Naive thymus-derived CD8-positive, alpha-beta T cell (primary cell): ENCODE measurements at places on chromosomes 16 and 17. TPM values are rescaled to one million over a fixed set of nuclear protein-coding genes. Genes with fewer than 3 reads are reported as not detected.

- peaks cover 2% of the 10 kb centered on the region for H3K27me3 ChIP-seq
- H3K4me3 ChIP-seq, result no peak overlapping the region
- no peaks in the 10 kb centered on the region for H3K36me3 ChIP-seq
Observed at GRCh38 chr16:83852774-83853173, 45.0 kb downstream of the HSBP1 start.

Gene TIMP2
- total RNA-seq, result 7.3 TPM

DNA sequence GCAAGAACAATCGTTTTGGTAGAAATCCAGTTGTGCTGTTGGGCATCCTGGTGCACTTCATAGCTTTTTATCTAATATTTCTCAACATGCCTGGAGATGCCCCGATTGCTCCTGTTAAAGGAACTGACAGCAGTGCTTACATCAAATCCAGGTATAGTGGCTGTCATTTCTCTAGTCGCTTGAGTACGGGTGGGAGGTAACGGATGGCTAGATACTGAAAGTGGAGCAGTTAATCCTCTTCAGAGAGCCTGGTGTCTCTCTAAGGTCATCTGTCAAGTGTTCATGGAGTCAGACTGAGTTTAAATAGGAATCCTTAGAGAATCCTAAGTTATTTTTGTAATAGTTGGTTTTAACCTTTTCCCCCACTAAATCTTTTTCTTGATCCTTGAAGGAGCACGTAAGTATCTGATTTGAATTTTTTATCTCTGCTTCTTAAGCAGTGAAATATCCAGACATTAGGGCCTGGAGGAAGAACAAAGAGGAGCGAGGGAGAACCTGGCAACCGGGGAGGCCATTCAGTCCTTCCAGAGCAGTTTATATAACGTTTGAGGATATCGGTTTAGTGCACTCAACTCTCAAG lies 37.2 kb downstream of the MFSD11 start:
- H3K27ac ChIP-seq, result no peak overlapping the region
- H3K4me1 ChIP-seq, result peaks cover 20% of the 10 kb centered on the region
- DNase-seq, result no peak
- no peaks in the 10 kb centered on the region for H3K27me3 ChIP-seq
- H3K4me3 ChIP-seq, result no peak overlapping the region

- H3K27ac ChIP-seq, result no peak overlapping the region
- peaks cover 13% of the 10 kb centered on the region for H3K27me3 ChIP-seq
- peaks cover 25% of the 10 kb centered on the region for H3K4me1 ChIP-seq
- DNase-seq, result no peak
Observed at GRCh38 chr16:67181346-67181745, 2.4 kb downstream of the MATCAP1 start.

DNA sequence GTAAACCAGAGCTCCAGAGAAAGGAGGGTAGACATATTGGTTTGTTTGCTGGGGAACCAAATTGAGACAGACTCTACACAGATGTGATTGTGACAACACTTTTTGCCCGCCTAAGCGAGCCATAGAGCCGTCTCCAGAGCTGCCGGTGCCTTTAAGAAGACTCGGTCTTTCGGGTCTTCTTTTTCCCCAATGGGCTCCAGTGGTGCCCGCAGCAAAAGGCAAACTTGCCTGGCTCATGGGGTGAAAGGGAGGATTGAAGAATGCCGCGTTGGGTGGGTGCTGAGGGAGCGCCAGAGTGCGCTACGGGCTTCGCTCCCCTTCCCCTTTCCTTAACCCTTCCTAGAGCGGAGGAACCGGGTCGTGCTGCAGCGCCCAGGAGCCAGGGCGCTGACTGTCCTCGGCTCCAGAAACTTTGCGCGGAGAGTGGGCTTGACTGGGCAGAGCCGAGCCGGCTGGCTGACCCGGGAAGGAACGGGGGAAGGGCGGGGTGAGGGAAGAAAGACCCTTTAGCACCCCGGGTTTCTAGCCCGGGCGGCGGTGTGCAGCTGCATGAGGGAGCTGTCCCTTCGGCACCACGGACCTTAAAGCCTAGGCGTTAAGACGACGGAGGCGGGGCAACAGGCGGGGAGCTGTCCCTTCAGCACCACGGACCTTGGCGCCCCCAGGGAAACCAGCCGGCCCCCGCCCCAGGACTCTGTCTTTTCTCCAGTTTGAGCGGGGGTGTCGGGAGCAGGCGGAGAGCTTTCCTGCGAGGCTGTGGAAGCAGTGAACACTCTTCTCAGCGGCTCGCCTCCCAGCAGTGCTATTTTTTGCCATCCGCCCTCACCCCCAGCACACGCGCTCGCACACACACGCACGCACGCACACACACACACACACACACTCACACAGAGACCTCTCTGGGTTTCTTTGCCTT lies at the start of gene CACNG3:
Gene CACNG3 (plus strand): TSS at position 880 of the 916 bp plus-strand sequence. CDS start 420 bp downstream, outside the sequence.
- peaks cover 51% of the 10 kb centered on the region for H3K27me3 ChIP-seq
- H3K4me3 ChIP-seq, result no peak within 1 kb of the TSS
- H3K4me1 ChIP-seq, result peaks cover 6% of the 10 kb centered on the region
- peak; percentile 28 for DNase-seq
- H3K36me3 ChIP-seq, result no peaks in the 10 kb centered on the region

DNA sequence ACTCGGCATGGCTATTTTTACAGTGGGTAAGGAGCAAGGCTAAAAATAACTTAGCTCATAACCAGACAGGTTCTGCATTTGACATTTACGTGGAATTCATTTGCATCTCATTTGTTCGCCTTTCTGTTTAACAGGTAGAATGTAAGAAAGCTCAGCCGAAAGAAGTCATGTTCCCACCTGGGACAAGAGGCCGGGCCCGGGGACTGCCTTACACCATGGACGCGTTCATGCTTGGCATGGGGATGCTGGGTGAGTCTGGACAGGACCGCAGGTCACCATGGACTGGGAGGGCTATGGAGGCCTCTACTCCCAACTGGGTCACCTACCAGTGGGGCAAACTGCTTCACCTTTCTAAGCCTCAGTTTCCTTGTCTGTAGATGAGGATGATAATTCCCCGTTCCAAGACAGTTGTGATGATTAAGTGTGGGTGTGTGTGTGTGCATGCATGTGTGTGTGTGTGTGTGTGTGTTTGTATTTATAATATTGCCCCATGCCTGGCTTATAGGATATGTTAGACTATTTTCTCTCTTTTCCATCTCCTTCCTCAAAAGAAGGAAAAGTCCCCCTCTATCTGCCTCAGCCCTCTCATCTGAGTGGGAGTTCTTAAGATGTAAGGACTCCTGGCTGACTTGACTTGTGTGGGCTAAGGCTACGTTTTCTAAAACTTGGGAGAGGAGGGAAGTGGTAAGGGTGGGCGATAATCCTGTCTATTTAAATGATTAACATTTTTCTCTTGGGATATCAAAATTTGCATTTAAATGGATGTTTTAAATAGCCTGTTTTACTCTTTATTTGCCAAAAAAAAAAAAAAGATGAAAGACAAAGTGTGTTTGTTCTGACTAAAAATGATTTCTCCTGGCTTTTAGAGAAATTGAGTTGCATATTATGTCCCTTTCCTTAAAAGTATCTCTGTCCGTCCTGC lies 129.0 kb downstream of the CCDC182 start:
- H3K27ac ChIP-seq, result peak overlapping the region; percentile 37
- H3K4me3 ChIP-seq, result no peak overlapping the region
- H3K4me1 ChIP-seq, result peaks cover 33% of the 10 kb centered on the region
- DNase-seq, result no peak
- H3K27me3 ChIP-seq, result no peaks in the 10 kb centered on the region

DNA sequence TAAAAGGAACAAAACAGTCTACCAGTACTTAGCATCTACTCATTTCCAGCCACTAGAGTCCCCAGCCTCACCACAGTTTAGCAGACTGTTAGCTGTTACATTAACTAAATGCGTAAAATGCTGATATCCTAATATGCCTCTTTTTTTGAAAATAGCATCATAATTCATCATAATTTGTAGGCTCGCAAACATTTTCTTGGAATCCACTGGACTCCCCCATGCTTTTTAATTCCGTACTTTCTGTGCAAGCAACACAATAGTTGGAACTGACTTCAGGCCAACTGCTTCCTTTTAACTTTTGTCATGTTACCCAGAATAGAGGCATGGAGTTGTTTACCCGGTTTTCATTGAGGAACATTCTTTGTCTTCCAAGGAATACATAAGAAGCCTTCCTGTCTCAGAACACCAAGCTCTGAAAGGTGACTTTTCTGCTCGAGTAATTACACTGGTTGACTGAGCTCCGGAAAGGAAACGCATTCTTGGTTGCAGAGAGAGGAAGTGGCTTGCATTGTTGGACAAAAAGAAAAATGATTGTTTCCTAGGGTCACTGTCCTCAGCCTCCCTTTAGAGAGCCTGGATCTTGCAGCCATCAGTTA lies 30.9 kb upstream of the SEC14L1 start:
- DNase-seq, result no peak
- no peaks in the 10 kb centered on the region for H3K36me3 ChIP-seq
- H3K4me3 ChIP-seq, result peak overlapping the region; percentile 72

Gene CETP
- total RNA-seq, result 0.27 TPM

- H3K36me3 ChIP-seq, result no peaks in the 10 kb centered on the region
- peaks cover 23% of the 10 kb centered on the region for H3K4me1 ChIP-seq
- peak overlapping the region; percentile 93 for H3K4me3 ChIP-seq
- H3K27me3 ChIP-seq, result no peaks in the 10 kb centered on the region
- H3K27ac ChIP-seq, result peak overlapping the region; percentile 69
- DNase-seq, result no peak
Observed at GRCh38 chr17:16352303-16352666, 984 bp downstream of the CENPV start.

DNA sequence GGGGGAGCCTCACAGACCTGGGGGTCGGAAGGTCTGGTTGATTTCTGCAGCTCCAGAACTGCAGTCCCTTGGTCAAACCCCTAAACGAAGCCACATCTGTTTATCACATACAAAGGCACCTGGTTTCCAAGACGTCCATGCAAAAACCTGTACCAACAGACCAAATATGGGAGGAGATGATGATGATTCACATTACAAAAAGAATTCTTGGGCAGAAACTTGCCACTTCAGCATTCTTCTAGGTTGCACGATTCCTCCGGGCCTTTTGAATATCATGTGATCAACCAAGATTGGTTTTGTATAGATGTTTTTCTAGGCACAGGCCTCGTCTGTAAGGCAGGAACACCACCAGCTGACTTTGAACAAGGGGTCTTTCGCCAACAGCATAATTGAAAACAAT lies 466.3 kb downstream of the SOX9 start:
- H3K4me1 ChIP-seq, result peaks cover 16% of the 10 kb centered on the region
- H3K27me3 ChIP-seq, result peaks cover 19% of the 10 kb centered on the region
- no peak for DNase-seq

DNA sequence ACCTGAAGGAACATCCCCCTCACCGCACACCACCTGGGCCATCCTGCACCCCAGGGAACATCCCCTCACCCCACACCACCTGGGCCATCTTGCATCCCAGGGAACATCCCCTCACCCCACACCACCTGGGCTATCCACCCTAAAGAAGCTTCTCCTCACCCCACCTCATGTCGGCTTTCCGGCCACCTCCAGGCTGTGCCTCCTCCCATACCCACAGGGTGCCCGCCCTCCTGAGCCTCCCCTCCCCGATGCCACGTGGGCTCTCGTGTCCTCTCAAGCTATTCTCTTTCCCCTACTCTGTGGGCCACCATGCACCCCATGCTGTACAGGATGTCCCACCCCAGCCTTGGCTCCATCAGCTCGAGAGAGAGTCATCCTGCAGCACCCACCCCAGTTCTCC lies 18.0 kb downstream of the MYLK3 start:
- no peak overlapping the region for H3K27ac ChIP-seq
- H3K27me3 ChIP-seq, result no peaks in the 10 kb centered on the region
- no peaks in the 10 kb centered on the region for H3K4me1 ChIP-seq
- no peak for DNase-seq
- peaks cover 6% of the 10 kb centered on the region for H3K36me3 ChIP-seq
- H3K4me3 ChIP-seq, result no peak overlapping the region

Gene PRR29
- total RNA-seq, result not detected

Gene CTF1
- total RNA-seq, result 1.0 TPM

Gene SEPTIN12
- not detected for total RNA-seq

Gene ERN2
- total RNA-seq, result not detected

DNA sequence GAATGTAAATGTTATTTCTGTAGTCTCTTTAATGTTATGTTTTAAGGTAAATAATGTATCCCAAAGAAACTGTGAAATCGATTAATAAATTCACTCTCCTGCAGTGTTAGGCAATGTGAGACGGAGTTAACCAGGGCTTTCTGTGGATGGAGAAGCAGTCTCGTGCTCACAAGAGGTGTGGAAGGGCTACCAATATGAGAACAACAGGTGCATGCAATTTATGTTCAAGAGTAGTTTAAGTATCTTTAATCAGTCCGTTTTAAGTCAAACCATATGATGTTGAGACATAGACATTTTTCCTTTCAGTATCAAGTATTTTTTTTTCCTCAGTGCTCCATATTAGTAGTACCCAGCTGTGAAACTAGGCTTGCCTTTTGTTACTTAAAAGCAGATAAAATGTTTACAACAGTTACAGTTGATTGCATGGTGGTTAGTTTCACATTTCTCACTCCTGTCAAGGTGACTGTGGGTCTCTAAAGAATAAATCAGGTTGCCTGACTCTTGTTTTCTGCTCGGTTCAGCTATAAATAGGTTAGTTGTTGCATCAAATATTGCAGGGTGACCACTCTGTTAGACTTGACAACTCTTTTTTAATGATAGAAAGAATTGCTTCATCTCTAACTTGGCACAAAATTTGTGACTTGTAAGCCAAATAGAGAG lies 54.4 kb downstream of the COX10 start:
- DNase-seq, result no peak
- no peak overlapping the region for H3K27ac ChIP-seq
- H3K27me3 ChIP-seq, result no peaks in the 10 kb centered on the region
- H3K4me1 ChIP-seq, result peaks cover 52% of the 10 kb centered on the region

DNA sequence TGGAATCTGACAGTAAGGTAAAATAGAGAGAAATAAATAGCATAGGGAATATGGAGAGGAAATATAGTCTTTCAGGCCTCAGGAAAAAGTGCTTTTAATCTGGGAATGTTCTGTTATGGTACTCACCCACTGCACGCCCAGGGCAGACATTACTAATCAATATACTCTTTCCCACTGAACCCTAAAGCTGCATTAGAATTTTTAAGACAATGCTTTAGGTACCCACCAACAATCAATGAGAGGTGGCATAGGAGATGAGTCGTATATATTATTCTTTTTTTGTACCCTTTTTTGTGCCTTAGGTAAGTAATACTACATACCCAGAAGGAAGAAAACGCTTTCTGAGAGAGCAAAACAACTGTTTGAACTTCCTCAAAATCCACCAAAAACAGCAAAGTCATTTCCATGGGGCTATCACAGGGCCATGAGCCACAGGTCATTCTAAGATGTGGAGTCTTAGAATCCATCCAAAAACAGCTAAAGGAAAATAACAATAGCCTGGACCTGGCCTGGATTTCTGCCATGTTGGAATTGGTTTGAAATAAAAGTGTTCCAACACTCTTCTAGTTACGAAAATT lies 542.1 kb downstream of the XYLT1 start:
- H3K27ac ChIP-seq, result no peak overlapping the region
- H3K4me1 ChIP-seq, result no peaks in the 10 kb centered on the region
- H3K36me3 ChIP-seq, result no peaks in the 10 kb centered on the region
- no peak for DNase-seq

Gene BICDL2
- total RNA-seq, result not detected

Gene KRT31
- not detected for total RNA-seq

GRCh38 chr17:42361781-42362186 lies 26.5 kb downstream of the STAT3 start:
- no peaks in the 10 kb centered on the region for H3K27me3 ChIP-seq
- peak overlapping the region; percentile 29 for H3K4me3 ChIP-seq
- peaks cover 67% of the 10 kb centered on the region for H3K4me1 ChIP-seq
- H3K27ac ChIP-seq, result peak overlapping the region; percentile 49
- DNase-seq, result no peak
